ENCODE measurements at places on chromosomes 12 and 14.

DNA sequence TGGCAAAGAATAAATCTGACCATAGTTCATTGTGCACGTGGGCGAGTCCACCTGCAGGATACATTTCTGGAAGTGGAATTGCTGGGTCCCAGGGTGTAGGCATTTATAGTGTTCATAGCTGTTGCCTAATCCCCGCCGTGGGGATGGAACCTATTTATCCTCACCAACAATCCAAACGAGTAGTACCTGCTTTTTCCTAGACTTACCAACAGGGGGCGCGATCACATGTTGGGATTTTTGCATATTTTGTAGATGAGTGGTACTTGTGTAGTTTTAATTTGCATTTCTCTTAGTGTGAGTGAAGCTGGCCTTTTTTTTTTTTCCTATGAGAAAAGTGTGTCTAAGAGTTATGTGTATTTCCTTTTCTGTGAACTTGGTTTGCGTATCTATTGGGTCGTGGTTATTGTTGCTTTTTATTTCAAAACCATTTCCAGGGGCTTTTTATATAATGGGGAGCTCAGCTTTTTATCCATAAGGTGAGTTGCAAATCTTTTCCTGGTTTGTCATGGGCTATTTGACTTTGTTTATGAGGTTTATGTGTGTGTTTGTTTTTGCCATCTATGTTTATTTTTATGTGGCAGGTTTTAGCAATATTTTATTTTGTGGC is 67.2 kb downstream of the CCDC92 start:
- DNase-seq, result peak; percentile 48

- no peak for DNase-seq
These were observed 146.7 kb downstream of the TSPAN9 start for GRCh38 chr12:3223601-3224529.

DNA sequence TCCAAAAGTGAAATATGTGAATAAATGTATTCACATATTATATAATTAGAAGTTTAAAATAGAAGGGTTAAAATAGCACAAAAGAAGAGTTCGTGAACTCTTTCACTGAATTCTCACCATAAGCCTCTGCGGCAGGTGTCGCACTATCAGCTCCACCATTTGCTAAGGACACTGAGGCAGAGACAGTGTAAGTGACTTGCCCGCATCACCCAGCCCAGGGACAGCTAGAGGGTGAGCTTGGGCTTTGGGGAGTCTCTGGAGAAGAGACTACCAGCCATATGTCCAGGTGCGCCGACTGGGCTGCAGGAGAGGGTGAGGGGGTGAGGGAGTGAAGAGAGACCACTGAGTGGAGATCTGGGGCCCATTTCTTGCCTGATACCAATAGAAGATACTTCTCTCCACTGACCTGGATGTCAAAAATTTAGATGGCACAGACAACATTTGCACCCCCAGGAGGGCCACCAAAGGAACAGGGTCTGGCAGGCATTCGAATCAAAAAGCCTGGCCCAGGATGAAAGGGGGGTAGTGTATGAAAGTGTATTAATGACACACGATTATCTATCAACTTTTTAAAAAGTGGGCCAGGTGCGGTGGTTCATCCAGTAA is 28.5 kb downstream of the FAIM2 start:
- no peak for DNase-seq

- DNase-seq, result no peak
These were observed 128.0 kb upstream of the RAP1B start for GRCh38 chr12:68482660-68483059.

DNA sequence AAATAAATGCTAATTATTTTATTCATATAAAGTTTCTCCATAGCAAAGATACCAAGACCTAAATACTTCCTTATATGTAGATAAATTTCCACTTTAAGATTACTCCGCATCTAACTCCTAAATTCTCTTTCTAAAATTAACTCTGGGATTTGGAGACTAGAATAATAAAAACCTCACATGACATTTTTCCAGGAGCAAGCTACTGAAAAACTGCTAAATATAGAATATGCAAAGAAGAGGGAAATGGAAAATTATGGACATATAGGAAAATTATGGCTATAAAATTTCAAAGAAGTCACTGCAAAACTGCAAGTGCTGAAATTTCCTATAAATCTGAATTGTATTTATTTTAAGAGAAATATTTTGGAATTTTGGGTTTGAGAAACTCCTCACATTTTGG is 186.2 kb downstream of the DUSP6 start:
- no peak for DNase-seq

DNA sequence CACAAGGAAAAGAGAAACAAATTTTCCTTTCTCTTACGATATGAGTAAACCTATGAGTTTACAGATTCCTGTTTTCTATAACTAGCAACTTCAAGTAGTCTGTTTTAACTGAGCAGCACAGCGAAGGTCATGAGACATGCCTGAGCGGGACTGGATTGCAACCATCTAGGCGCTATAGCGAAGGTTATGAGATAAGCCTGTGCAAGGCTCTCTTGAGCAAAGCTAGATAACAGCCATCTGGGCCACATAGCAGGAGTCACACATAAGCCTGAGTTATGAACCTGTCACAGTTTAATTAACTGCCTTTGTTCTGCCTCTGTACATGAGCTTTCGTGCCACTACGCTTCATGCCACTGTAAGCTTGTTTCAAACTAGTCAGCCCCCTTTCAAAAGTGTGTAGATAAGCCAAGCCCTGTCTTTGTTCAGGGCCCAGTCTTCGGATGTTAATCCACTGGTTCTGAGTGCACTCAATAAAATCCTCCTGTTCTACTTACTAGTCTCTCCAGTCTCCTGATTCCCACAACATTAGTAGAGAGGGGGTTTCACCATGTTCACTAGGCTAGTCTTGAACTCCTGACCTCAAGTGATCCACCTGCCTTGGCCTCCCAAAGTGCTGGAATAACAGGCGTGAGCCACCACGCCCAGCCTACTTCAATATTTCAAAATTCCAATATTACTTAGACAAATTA is 47.1 kb downstream of the SEC23A start:
- DNase-seq, result no peak

GRCh38 chr14:26984311-26985177 is 386.7 kb upstream of the NOVA1 start:
- DNase-seq, result peak; percentile 8

DNA sequence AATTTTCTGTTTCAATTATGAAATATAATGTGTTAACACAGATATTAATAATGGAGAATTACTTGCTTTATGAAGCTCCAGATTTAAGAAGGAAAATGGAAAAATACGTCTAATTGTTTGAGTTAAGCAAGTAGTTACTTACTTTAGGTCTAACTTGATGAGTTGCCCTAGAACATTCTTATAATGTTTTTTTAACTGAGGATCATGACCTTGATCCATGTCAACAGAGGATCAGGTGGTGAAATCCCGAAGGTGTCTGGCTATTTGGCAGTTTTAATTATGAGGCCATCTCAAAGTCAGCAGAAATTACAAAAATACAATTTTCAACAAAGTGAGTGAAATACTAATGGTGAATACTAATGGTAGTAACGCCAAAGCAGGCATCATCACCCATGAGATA is 57.0 kb upstream of the REP15 start:
- DNase-seq, result no peak

DNA sequence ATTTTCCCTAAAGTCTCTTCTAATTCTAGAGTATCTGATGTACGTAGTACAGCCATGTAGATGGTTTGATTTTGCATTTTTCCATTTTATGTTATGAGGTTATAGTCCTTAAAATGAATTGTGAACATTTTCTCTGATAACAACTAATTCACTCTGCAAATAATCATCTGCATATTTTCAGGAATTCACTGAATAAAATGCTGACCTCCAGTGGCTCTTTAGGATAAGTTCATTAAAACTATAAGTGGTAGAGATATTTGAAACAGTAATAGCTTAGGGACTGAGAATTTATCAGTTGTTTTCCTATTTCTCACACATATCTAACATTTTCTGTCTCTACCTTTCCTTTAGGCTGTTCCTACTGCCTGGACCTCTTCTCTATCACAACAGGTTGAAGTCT is 4.4 kb downstream of the MSRB3 start:
- DNase-seq, result no peak

- no peak for DNase-seq
These were observed 45.7 kb upstream of the RFLNA start for GRCh38 chr12:124248941-124249825.

GRCh38 chr12:91370086-91370868 is 187.7 kb upstream of the DCN start:
- DNase-seq, result no peak

DNA sequence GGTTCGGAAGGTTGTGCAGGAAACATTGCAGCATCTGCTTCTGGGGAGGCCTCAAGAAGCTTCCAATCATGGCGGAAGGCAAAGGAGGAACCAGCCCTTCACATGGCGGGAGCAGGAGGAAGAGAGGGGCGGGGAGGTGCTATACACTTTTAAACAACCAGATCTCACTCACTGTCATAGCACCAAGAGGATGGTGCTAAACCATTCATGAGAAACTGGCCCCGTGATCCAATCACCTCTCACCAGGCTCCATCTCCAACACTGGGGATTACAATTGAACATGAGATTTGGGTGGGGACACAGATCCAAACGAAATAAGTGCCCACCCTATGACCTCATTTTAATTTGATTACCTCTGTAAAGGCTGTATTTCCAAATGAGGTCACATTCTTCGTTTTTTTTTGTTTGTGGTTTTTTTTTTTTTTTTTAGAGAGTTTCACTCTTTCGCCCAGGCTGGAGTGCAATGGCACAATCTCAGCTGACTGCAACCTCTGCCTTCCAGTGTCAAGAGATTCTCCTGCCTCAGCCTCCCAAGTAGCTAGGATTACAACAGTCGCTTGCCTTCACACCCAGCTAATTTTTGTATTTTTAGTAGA is 11.4 kb upstream of the ORAI1 start:
- DNase-seq, result no peak

DNA sequence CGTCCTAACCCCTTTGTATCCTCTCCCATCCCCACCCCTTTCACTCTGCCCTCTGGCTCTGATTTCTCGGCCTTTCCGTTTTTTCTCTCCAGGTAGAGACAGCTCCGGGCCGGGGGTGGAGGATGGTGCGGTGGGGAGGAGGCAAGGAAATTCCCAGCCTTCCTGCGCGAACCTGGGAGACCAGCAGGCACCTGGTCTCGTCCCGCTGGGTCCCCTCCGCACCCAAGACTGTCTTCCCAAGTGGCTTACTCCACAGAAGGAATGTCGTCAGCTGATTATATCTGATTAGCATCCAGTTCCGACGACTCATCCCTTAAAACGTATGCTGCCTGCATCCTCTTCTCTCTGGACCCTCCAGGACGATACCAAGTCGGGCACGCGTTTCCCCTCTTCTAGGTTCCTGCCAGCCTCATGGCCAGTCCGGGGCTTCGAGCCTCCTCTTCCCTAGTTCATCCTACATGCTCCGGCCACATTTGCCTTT is 42.2 kb upstream of the CAPRIN2 start:
- no peak for DNase-seq

GRCh38 chr12:104667139-104667538 is 210.4 kb downstream of the CHST11 start:
- DNase-seq, result no peak

DNA sequence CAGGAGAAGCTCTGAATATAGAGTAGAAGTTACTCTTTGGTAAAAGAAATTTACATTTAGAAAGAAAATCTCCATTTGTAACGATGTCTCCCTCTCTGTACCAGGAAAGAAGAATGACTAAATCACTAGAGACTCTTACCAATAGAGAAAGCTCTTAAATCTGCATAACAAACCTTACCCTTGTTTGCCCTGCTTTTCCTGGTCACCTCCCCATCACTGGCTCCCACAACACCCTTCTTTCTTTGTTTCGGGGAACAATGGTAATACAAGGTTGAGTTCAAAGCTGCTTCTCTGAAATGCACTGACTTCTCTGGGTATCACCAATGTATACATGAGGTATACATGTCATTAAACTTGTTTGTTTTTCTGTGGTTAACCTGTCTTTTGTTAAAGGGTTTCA is 351.1 kb upstream of the FLRT2 start:
- DNase-seq, result no peak

- DNase-seq, result no peak
These were observed 36.4 kb upstream of the FBRSL1 start for GRCh38 chr12:132453361-132454192.

DNA sequence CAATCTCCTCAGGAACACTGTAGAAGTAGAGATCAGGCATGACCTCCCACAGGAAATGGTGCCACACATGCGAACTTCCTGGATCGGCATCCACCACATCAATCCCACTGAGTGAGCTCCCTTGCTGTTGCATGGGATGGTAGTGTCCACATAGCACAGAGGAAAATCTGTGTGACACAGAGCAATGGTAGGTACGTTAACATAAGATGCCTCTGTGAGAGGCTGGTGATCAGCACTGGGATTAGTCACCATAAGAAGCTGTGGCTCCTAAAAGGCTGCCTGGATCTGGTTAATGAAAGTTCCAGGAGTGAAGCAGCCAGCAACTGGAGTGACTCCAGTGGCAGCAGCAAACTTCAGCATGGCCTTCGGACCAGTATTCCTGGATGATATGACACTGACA is 21.8 kb downstream of the WDHD1 start:
- DNase-seq, result no peak

DNA sequence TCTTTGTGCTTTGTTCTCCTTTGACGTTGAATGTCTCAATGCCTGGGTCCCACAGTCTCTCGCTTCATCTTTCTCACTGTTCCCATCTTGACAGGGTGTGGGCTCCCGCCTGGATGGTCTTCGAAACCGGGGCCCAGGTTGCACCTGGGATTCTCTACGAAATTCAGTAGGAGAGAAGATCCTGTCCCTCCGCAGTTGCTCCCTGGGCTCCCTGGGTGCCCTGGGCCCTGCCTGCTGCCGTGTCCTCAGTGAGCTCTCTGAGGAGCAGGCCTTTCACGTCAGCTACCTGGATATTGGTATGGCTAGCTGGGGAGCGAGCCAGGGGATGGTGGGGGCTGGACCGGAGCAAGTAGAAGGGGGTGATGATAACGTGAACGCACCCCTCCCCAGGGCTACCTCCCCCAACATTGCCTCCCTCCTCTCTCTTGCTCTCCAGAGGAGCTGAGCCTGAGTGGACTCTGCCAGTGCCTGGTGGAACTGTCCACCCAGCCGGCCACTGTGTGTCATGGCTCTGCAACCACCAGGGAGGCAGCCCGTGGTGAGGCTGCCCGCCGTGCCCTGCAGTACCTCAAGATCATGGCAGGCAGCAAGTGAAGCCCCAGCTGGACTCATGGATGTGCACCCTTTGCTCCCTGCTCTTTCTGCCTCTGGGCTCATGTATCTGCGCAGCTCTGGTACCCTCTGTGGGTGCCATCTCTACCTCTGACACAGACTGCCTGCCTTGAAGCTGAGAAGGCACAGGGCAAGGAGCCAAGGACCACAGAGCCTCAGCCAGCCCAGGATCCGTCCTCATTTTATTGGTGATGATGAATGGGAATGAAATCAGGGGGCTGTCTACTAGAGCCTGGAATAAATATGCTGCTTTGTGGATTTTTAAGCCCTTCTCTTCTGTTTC is 1.5 kb downstream of the NPFF start:
- no peak for DNase-seq

- DNase-seq, result no peak
These were observed 1052.8 kb upstream of the TMEM132C start for GRCh38 chr12:127214186-127214585.
